ENCODE measurements at places on chromosomes 11 and 22. TPM values are rescaled to one million over a fixed set of nuclear protein-coding genes. Genes with fewer than 3 reads are reported as not detected.
A peak's percentile ranks its signal among the peaks of the same experiment; 100 is the strongest.

- no peak for DNase-seq
These were observed 22.8 kb upstream of the RASSF10 start for GRCh38 chr11:12986194-12986898.

DNA sequence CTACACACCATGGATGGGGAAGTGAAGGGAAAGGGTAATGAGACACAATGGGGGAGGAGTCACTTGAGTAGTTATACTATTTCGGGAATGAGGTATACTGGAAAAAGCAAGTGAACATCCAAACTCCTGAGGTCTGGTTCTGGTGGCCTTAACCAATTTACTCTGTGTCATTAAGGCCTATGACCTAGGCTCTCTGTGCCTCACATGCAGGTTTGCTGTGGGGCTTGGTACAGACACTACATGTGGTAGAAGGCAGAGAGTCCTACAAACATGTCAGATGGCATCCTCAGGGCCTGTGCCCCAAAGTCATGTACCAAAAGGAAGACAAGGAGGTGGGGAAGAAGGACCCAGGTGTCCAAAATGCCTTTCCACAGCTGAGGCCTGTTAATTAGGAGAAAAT lies 98.9 kb downstream of the TRIM29 start:
- DNase-seq = no peak

DNA sequence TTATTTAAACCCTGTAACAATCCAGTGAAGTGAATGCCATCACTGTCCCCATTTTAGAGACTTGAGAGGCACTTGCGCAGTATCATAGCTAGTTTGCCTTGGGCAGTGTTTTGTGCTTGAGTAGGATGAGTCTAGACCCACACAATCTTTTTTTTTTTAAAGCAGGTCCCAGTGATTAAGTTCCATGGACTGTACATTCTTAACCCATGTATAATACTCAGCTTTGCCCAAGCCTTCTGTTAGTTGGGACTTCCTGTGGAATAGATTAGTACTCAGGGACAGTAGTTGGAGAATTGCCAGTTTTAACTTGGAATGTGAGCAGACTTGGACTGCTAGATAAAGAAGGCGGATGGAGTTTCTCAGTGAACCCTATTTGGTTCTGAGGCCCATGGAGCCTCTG lies 108.6 kb upstream of the RASSF10 start:
- no peak for DNase-seq

- DNase-seq = no peak
These were observed 292.6 kb downstream of the SWAP70 start for GRCh38 chr11:9956483-9956882.

The MS4A2 gene
- polyA plus RNA-seq = 0.10 TPM

DNA sequence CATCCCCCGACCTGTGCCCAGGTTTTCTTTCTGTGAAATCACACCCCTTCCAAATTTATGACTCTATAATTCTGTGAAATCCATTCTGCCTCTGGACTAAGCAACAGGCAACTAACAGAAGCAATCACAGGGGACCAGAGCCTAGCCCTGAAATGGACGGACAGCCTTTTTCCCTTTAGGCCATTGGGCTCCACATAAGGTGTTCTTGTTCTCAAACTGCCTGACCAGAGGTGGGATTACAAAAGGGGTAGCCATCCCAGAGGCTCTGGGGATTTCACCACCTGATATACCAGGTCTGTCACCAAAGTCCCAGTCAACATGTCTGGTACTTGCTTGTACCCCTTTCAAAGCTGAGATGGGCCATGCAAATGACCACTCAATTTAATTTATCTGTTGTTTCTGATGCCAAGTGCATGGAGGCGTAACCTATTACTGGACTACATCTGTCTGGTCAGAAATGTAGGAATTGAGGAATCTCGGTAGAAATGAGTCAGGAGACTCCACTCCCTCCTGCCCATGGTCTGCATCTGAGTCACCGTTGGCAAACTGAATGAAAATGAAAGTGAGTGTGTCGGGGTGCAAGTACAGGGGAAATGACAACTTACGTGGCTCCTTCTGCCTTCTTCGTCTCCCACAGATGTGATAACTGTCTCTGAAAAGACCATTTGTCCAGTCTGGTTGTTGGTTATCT lies 10.2 kb downstream of the DKK3 start:
- DNase-seq = no peak

DNA sequence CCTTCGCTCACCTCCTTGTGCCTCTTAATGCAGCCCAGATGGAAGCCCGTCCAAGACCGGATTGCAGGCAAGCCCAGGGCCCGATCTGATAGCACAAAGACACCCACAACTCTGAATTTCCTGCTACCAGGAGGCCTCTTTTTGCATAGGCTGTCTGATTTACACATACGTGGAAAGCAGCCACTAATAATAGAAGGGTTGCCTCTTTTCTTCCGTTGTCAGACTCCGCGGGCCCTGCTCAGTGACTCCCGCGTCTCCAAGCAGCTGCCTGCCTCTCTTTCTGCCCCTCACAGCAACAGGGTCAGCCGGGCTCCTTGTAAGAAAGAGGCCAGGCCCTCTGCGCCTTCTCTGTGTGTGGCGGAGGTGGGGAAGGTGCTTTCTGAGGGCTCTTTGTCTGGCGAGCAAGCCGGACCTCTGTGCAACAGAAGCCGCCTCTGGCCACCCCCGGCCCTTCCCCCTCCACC lies 26.7 kb downstream of the FLI1 start:
- DNase-seq = peak; percentile 55

- no peak for DNase-seq
These were observed 2.4 kb upstream of the SGSM3 start for GRCh38 chr22:40368016-40368415.

The CBLIF gene
- not detected for polyA plus RNA-seq

Data from renal pelvis (tissue), 12 donors.